Head of caudate nucleus (tissue), 42 donors: ENCODE measurements at places on chromosomes 13 and 19.

DNA sequence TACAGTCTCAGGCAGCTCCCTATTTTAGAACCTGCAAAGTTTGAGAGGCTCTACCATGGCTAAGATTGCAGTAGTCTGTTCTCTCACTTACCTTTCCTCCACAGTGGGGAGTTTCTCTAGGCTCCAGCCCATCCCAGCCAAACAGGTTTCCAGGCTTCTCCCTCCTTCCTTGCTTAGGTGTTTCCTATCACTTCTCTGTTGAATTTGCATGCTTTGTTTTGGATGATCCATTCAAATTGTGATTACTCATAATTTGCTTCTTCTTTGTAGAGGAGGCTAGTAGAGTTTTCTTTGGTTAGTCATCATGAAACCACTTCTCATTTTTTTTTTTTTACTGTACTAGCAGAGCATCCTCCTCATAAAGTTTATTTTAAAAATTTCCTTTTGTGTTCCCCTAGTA lies 1242.2 kb upstream of the MIR17HG start:
- no peak for DNase-seq

DNA sequence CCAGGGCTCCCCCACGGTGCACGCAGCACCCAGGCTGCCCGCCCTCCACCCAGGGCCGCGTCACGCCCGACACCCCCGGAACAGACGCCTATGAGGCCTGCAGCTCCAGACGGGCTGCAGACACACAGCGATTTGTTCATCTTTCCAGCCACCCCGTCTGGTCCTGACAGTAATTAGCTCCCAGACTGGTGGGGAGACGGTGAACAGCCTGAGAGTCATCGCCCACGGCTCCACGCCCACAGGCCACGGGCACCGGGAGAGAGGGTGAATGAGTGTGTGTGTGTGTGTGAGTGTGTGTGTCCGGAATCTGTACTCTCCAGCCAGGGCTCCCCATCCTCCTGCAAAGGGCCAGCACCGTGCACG lies 18.1 kb downstream of the GADD45B start:
- DNase-seq = no peak

DNA sequence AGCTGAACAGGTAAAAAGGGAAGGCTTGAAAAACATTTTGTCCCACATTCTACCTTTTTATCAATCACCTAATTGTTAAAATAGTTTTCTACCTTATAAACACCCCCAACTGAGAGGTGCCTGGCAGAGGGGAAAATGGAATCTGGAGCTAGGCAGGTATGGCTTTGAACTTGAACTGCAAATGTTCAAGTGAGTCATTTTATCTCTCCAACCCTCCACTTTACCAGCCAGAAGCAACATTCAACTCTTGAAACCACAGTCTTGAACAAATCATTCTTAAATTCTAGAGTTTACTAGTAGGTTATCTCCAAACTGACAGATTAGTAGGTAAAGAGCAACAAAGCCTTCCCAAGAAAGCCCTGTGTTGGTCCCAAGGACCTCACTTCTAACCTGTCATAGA lies 116.9 kb downstream of the ABCC4 start:
- DNase-seq = no peak

GRCh38 chr19:35045667-35046300 lies 4.3 kb downstream of the HPN start:
- peak; percentile 62 for DNase-seq

- no peak for DNase-seq
Measured at GRCh38 chr19:16070366-16070990, 5.8 kb upstream of the TPM4 start.

DNA sequence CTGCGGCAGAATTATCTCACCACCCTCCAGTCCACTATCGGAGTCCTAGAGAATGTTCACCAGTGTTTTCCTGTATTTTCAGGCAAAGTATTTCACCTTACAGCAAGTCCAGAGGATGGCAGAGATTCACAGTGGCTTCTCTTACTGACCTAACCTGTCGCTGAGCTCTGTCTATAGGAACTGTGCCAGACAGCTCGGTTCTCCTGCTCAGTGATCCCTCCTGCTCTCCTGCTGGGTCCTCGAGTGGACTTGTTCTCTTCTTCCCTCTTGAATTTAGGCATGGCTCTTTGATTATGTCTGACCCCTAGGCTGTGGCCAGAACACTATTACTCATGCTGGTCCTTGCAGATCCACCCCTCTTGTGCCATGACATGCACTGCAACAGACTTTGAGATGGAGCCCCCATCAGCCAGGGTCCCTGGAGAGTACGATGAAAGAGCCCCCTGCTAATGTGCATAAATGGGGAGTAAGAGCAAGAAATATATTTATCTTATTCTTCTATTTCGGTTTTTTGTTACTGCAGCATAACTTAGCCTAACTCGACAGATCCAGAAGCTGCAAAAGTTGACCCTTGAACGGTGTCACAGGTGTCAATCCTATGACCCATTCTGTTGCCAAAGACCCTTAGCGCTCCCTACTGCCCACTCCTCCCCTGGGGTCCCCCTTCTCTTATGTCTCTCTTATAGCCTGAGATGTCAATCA lies 439.4 kb downstream of the ZNF536 start:
- no peak for DNase-seq

DNA sequence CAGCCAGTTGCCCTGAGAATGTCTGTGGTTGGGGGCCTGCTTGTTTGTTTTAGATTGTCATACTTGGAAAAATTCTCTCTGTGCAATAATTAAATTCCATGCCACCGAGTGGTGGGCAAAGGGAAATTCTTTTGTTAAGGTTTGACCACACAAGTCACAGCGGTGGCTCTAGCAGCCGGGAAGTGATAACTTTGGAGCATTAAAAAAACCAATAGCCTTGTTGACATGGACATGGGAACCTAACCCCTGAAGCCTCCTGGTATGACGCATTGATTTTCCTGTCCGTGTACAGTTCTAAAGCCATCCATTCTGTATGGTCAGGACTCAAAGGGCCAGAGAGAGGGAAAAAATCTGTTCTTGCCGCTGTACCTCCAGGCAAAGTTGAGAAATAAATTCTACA lies 384.9 kb upstream of the ZNF507 start:
- DNase-seq = no peak

GRCh38 chr13:74134777-74135325 lies 647 bp upstream of the KLF12 start:
- DNase-seq = peak; percentile 11

GRCh38 chr19:38924388-38924787 lies 6.2 kb downstream of the SARS2 start:
- DNase-seq = no peak

DNA sequence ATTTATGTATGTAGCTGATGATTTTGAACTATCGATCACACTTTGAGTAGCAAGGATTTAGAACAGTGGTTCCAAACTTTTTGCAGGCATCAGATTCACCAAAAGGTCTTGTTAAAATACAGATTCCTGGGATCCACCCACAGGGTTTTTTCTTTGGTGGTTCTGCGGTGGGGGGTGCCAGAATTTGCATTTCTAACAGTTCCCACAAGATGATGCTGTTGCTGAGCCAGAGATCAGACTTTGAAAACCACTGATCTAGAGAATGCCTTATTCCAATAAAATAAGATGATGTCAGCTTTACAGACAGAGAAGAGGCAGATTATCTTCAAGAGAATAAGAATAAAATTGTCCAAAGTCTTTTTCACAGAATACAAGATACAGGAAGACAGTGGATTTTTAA lies 80.9 kb upstream of the SHISA2 start:
- no peak for DNase-seq

DNA sequence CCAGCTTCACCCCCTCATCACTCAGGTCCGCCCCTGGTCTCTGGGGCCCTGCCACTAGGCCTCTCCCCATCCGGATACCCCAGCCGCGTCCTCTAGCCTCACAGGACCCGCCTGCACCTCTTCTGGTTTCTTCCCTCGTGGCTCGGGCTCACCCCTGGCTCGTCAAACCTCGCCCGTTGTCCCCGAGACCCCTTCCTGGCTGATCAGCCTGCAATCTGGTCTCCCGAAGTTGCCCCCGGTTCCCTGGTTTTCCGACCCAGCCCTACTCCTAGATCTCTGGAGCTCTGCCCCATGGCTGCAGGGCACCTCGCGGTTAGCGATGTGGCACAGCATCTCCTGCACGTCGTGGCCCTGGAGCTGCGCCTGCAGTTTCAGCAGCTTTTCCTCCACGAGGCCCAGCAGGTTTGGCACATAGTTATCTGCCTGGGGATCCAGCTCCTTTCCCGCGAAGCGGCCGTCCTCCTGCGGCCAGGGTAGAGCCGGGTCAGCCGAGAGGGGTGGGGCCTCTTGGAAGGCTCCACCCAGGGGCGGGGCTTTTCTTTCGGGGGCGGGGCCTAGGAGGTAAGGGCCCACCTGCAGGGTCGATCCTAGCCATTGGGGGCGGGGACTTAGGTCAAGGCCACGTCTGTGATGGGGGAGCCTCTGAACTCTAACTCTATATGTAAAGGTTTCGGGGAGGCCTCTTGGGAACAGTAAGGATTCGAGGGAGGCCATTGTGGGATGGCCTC lies 2.4 kb upstream of the RGL3 start:
- no peak for DNase-seq

GRCh38 chr19:15028490-15028889 lies 20.8 kb upstream of the CASP14 start:
- DNase-seq = no peak

GRCh38 chr13:67061750-67062149 lies 168.4 kb downstream of the PCDH9 start:
- no peak for DNase-seq

DNA sequence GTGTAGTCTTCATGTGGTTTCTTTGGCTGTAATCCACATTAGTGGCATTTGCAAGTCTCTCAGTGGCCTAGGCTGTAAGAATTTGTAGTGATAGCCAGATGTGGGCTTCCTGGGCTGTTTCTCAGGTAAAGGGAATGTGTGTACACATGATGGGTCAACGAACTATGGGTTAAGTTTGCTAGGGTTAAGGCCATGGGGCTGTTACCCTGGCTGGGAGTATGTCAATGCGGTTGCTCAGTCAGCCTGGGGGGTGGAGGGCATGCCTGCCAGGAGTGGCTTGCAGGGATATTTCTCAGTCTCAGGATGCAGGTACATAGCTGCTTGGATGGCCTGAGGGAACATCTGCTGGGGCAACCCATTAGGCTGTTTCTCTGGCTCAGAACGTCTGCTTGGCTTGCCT lies 13.4 kb downstream of the CYSLTR2 start:
- no peak for DNase-seq

- no peak for DNase-seq
Measured at GRCh38 chr19:39555883-39556282, 15.9 kb upstream of the EID2 start.

- DNase-seq = no peak
Measured at GRCh38 chr13:76226941-76227340, 590.8 kb downstream of the LMO7 start.

DNA sequence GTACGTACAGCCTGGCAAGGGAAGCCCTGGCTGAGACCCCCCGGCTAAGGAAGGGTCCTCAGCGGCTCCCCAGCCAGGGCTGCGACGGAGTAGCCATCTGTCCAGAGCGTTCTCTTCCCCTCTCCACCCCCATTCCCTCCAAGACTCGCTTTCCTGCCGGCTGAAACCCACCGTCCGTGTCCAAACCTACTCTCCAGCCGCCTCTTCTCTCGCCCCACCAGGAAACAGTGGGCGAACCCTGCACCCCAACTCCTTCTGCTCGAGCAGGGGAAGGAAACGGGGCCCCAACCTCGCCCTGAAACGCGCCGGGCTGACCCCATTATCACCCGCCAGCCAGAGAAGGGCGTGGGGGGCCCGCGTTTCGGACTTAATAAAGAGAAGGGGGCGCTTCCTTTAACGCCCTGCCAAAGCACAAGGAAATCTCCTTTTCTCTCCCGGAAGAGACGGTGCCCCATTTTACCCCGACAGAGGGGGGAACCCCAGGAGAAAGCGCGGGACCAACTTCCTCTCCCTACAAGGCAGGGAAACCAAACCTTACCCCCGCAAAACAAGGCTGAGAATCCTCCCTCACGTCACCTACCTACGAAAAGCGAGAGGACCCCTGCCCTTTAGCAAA lies 2.5 kb downstream of the ZC3H4 start:
- peak; percentile 32 for DNase-seq

DNA sequence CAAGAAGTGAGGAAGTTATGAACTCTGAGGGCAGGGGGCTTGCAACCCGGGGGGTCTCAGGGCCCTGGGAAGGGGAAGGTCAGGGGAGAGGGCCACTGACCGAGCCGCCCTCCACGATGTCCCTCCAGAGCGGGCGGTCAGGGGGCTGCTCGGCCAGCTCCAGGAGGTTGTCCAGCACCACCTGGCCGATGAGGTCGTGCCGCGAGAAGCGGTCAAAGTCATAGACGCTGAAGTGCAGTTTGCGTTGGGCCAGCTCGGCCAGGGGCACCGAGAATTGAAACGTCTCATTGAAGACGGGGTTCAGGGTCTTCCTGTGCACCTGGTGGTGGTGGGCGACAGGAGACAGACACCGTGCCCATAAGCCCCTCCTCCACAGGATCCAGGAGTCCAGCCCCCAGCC lies 10.5 kb downstream of the SYT3 start:
- no peak for DNase-seq

DNA sequence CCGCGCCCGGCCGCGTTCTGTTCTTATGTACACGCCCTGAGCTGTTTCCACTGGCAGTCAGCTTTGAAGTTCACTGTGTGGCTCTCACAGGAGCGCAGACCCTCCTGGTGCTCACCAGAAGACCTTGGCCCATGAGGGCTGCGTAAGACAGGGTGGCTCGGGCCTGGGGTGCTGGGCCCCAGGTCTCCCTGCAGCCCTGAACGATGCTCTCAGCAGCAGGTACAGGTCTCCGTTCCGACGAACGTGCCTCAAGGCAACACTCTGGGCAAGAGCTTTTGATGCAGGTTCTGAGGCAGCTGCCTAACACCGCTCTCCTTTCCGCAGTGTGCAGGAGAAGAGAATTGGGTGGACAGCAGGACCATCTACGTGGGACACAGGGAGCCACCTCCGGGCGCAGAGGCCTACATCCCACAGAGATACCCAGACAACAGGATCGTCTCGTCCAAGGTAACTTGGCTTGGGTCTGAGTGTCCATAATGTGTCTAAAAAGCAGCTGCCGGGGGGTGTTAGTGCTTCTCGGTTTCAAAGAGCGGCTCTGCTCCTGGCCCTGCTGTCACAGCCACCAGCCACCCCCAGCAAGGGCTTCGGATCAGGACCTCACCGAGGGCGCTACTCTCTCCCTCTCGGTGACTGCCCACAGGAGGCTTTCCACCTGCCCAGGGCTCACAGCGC lies 95.1 kb downstream of the ATP11A start:
- no peak for DNase-seq

GRCh38 chr13:106367361-106367971 lies 168.0 kb downstream of the EFNB2 start:
- DNase-seq = no peak

DNA sequence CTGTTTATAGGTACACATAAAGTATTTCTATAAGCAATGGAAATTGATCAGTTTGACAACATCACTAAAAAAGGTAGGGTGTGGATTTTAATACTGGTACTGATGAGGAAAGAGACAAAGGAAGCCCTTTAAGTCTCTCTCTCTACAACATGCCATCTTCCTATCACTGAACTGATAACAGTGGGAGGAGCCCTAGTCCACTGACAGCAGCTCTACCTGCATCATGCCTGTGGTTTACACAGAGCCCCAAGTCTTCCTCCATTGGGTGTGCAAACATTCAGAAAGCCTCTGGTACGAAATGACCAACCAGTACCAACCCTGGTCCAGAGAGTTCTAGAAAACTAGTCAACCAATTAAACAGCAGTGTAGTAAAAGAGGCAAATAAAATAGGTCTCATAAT lies 53.4 kb downstream of the KLF12 start:
- no peak for DNase-seq

GRCh38 chr13:46507981-46508380 lies 45.0 kb upstream of the LRCH1 start:
- DNase-seq = no peak
